Chondrocyte (in vitro differentiated cells): ENCODE measurements at places on chromosomes 1 and 21.

- DNase-seq: no peak
These were observed 14.0 kb upstream of the TBX19 start for GRCh38 chr1:168266644-168267186.

DNA sequence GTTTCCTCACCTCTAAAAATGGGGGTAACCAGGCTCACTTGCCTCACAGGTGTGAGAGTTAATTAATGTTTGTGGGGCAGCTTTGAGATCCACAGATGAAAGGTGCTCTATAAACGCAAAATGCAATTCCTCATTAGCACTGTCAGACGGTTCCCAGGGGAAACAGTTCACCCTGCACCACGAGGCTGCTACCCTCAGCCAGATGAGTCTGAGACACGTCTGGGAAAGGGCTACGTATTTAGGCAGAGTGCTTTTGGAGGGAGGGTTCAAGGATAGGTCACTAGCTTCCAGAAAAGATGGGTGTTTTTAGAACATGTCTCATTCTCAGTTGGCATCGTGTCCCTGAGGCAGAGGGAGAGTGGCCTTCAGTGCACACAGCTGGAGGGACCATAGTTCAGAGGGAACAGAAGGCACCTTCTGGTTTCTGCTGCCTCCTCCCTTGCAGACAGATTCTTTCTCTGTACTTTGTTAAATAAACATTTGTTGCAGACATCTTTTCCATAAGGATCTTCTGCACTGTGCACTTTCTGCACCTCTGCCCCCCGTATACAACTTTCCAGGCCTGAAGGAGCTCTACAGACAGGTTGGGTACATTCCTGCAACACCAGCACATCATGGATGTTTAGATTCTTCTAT lies 139.9 kb downstream of the CLIC6 start:
- no peak for DNase-seq

GRCh38 chr1:156214024-156214748 lies 1.4 kb downstream of the PMF1 start:
- no peak for DNase-seq

DNA sequence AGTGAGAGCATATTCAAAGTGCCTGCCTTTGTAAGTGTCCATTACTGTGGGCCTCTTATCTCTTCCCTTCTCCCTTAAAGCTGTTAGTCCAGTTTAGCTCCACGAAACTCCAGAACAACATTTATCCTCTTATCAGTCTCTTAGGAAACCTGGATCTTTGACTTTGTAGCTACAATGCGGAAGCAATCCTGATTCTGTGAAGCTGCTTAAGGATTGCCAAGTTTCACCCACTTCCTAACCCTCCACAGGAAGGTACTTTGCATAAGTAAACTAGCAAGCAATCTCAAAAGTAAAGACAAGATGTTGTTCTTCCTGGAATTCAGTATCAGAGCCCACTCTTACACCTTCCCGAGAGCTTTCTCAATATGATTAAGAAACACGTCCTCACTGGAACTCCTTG lies 164.9 kb upstream of the USP25 start:
- no peak for DNase-seq

DNA sequence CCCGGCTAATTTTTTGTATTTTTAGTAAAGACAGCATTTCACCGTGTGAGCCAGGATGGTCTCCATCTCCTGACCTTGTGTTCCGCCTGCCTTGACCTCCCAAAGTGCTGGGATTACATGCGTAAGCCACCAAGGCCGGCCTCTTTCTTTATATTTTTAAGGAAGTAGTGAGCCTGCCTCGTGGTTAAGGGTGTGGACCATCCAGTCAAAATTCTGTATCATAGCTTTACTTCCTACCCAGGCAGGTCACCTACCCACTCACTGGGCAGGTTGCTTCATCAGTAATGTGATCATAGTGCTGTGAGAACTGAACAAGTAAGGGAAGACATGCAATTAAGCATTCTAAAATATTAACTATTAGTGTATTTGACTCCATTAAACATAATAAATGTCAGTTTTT lies 8.1 kb upstream of the ACOT7 start:
- no peak for DNase-seq

DNA sequence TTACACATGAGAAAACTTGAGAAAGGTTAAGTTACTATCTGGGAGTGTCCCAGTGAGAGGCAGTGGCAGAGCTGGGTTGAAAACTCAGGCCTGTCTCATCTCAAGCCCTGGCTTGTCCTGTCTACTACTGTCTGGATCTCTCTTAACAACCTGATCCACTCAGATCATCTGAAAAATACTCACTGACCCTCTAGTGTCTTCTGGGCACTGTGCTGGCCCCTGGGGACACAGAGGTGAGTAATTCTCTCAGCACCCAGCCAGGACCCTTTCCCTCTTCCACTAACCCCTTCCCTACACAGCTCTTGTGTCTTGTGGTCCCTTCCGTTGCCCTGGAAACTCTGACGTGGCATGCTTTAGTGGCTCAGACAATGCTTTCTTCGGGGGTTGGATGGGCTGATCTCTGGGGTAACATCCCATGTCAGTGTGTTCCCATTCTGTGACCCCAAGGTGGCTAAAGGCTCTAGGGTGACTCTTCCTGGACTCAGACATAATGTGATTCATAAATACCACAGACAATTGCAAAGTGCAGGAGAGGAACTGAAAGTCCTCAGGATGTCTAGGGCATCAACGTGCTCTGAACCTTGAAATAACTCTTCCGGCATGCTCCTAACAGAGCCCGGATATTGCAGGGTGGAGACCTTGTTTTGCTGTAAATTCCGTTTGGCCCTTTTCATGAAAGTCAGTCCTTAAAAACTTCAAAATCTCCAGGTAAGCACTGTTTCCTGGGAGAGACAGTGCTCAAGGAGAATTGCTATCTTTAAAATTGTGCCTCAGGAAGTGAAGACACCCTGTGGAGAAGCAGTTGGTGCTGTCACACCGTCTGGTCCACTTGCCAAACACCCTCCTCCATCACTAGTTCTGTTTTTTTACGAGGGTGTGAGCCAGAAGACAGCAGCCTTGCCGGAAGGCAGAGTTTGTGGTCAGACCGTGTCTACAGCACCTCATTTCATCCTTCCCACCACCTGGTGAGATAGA lies 4.0 kb downstream of the SHISAL2A start:
- DNase-seq: no peak

DNA sequence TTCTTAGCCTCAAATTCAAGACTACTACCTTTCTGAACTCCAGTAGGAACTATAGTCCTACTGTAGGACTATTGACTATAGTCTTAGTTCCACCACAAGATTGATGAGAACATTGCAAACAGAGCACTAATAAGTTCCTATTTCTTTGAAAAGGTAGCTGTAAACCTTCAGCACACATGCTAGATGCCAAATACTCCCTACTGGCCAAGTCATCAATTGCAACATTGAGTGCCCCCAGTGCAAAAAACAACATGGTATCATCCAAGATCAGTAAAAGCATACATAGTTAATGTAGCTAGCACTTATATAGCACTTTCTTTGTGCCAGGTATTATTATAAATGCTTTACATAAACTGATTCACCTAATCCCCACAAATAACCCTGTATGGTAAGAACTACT lies 99.8 kb downstream of the MRPL39 start:
- no peak for DNase-seq
